ENCODE measurements at places on chromosomes 5 and 9. TPM values are rescaled to one million over a fixed set of nuclear protein-coding genes. Genes with fewer than 3 reads are reported as not detected.

The FAM219A gene
- total RNA-seq: 84.0 TPM

The LCN15 gene
- total RNA-seq: not detected

The SLC34A3 gene
- total RNA-seq: not detected

The RBM22 gene
- 26.0 TPM for total RNA-seq

The HSPA9 gene
- 483 TPM for total RNA-seq

The IRF1 gene
- total RNA-seq: 13.8 TPM

The PRRX2 gene
- total RNA-seq: 0.49 TPM

The GNA14 gene
- 0.77 TPM for total RNA-seq

The PDE6A gene
- 0.04 TPM for total RNA-seq

The NSG2 gene
- total RNA-seq: not detected

The IL13 gene
- total RNA-seq: not detected
